Pulmonary artery endothelial cell (primary cell): ENCODE measurements at places on chromosomes 2 and 18. TPM values are rescaled to one million over a fixed set of nuclear protein-coding genes. Genes with fewer than 3 reads are reported as not detected.

DNA sequence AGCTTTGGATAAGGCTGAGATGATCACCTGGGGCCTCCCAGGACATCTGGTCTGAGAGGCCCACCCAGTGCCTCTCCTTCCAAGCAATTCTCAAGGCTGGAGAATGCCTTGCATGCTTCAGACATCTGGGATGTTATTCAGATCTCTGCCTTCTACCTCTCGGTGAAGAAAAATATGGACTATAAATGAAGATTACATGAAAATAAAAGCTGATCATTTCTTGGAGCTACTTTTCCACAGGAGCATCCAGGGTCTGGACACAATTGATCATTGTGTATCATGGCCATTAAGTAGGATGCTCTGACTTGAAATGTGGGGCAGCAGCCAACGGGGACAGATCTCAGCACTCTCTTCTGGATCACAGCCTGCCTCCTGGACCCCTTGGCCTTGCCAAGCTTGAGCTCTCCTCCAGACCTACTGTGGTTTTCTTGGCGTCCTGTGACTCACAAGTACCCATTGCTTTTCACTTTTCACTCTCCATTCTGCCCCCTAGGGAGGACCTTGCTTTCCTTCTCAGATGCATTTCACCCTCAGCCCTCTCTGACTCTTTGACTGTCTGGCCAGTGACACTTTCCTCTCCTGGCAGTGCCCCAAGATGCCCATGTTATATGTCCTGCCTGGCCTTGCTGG lies 203.1 kb downstream of the INSIG2 start:
- no peak for DNase-seq

- no peak for DNase-seq
Observed at GRCh38 chr2:197378494-197379307, 56.1 kb downstream of the SF3B1 start.

GRCh38 chr2:67378555-67378954 lies 18.6 kb upstream of the ETAA1 start:
- no peak for DNase-seq

DNA sequence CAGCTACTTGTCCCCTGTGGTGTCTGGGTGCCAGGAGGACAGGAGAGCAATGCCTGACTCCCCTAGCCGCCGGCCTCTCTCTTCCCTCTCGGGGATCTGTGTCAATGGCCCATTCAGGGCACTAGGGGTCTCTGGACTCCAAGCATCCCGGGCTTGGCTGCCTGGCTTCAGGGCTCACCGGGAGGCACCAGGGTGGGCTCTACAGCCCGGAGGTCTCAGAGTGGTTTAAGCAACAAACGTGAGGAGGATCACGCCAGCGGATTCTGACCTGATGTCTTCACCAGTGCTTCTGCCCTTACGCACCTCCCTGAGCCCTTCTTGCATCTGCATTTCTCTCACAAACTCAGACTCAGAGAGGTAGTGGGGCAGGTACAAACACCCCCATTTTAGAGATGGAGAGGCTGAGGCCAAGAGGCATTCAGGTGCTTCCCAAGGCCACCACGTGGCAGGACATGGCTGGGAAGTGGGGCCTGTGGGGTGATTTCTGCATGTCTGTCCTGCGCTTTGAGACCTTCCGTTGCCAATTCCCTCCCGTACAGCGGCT lies 243.0 kb downstream of the CELF4 start:
- DNase-seq = no peak

GRCh38 chr2:27915191-27915590 lies 24.7 kb downstream of the BABAM2 start:
- DNase-seq = no peak

GRCh38 chr18:27104743-27105142 lies 80.4 kb downstream of the CHST9 start:
- DNase-seq = no peak

GRCh38 chr2:148999451-148999921 lies 39.0 kb upstream of the LYPD6B start:
- DNase-seq = no peak

- DNase-seq = no peak
Observed at GRCh38 chr18:46866523-46866922, 50.8 kb downstream of the PIAS2 start.

DNA sequence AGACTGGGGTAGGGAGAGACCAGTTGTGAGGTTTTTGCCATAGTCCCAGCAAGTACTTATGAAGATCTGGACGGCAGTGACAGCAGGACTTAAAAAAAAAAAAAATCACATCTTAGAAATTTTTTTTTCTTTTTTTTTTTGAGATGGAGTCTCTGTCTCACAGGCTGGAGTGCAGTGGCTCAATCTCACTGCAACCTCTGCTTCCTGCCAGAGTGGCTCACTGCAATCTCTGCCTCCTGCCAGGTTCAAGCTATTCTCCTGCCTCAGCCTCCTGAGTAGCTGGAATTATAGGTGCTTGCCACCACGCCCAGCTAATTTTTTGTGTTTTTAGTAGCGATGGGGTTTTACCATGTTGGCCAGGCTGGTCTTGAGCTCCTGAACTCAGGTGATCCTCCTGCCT lies 22.4 kb upstream of the STAT4 start:
- DNase-seq = no peak

GRCh38 chr2:178304333-178304732 lies 110.0 kb downstream of the OSBPL6 start:
- no peak for DNase-seq

- no peak for DNase-seq
Observed at GRCh38 chr2:27651056-27651455, 12.4 kb downstream of the SUPT7L start.

- no peak for DNase-seq
Observed at GRCh38 chr2:177245010-177245422, 19.5 kb downstream of the NFE2L2 start.

- no peak for DNase-seq
Observed at GRCh38 chr2:191152482-191153240, 1.9 kb upstream of the STAT4 start.

DNA sequence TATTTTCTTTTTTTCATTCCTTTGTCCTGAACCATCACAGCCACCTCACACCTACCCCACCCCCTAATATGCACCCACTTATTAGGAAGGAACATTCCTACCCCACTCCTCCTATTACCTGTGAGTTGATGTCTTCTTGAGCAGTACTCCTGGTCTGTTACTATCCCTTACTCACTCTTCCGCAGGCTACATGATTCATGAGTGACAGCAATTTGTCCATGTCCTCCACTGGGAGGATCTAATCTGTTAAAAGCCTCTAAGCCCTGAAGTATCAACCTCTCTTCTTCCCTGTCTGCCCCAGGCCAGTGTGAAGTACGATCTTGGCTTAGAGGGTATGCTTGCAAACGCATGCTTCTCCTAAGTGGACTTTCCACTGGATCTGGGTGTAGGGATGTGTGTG lies 75.6 kb upstream of the RFX8 start:
- no peak for DNase-seq

GRCh38 chr18:3340015-3340681 lies 78.2 kb downstream of the MYL12B start:
- no peak for DNase-seq

GRCh38 chr2:77831898-77832297 lies 309.7 kb upstream of the LRRTM4 start:
- no peak for DNase-seq

DNA sequence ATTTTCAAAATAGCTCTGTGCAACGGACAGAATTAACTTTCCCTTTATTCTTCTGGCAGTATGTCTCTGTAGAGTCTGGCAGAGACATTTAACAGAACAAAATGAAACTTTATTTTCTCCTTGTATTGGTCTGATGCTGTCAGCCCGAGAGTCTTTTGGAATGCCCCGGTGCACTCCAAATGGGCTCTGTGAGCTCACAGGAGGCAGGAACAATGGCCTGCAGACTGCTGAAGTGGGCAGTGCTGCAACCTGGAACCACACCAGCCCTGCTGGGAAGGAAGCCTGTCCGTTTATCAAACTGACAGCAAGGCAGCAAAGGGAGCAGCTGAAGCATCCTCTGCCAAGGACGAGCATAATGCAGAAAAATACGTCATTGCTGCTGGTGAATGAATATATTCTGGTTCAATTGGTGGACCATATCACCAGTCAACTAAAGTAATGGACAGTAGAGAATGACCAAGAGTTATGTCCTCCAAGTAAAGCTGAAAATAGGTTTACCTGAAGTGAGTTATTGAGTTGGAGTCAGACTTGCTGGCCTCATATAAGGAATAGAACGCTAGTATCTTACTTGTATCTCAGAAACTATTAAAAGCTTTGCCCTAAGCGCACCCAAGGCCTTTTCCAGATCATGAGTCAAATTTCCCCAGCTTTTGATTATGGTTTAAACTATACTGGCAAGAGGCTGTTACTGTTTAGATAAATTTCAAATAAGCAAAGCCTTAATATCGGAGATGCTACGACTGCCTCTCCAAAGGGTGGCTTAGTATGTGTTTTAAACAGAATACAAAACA lies 207.6 kb upstream of the TANK start:
- peak; percentile 35 for DNase-seq

DNA sequence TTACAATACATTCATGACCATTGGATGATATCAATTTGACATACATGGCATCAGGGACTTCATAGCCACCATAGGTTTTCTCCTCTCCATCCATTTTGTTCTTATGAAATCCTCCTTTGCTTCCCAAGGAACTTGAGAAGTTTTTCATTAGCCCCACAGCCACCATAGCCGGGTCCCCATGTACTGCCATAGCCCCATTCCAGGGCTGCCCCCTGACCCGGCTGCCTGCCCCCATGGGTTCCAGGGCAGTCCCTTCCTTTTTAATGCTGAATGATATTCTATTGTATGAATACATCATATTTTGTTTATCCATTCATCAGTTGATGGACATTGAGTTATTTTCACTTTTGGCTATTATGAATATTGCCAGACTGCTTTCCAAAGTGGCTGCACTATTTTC lies 20.4 kb downstream of the ATP6V1B1 start:
- no peak for DNase-seq

DNA sequence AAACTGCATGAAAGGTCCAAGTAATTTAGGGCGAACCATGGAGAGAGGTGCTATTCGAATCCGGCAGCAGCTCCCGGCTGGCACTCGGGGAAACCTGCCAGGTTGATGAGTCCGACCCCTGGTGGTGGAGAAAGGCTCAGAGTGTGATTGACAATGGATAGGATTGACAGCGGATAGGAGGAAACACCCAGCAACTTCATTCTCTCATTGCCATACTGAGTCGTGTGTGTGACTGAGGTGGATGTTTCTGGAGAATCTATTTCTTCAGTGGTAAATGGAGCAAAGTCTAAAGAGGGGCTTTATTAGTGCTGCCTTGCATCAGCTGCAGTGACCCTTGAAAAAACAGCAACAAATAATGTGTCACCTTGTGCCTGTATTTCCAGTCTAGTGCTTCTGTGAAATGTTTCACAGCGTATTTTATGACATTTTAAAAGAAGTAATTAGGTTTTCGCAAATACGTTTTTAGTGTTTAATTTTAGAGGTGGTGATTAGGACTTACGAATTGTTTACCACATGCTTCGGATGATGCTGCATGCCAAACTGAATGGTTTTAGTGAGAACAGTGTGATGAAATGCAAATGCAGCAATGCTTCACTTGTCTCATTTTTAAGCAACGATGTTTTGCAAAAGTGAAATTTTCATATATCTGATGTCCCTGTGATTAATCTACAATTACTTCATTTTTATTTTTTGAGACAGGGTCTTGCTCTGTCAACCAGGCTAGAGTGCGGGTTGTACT lies 102.0 kb downstream of the DCDC2C start:
- DNase-seq = no peak

DNA sequence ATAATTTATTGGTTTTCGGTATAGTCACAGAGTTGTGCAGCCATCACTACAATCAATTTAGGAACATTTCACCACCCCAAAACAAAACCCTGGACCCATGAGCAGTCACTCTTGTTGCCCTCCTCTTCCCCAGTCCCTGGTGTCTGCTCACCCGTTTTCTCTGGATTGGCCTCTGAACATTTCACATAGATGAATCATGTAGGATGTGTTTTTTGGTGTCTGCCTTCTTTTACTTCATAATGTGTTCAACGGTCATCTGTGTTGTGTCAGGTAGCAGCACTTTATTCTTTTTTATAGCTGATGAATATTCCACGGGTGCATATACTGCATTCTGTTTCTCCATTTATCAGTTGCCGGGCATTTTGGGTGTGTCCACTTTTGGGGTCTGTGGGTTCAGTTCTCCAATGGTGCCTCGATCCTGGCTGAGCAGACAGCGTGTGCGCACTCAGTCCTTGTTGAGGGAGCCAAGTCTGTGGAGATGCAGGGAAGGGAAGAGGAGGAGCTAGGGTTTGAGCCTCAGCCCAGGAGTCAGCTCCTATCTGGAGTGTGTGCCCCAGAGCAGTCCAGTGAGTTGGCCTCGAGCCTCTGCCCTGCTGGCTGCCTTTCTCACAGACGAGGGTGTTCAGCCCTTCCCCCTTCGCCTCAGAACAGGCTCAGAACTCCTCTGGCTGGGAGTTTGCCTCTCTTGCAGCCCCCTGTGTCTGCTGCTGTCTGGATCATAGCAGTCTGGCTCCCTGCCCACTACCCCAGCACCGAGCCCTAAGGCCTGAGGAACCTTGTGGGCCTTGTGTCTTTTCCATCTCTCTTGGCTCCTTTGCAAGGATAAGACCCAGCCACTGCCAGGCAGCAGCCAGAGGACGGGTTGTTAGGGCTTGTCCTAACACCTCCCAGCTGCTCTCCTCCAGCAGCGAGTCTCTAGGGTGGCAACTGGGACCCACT lies 18.0 kb downstream of the C2orf74 start:
- DNase-seq = peak; percentile 27

GRCh38 chr18:44882163-44882868 lies 201.6 kb downstream of the SETBP1 start:
- DNase-seq = no peak

DNA sequence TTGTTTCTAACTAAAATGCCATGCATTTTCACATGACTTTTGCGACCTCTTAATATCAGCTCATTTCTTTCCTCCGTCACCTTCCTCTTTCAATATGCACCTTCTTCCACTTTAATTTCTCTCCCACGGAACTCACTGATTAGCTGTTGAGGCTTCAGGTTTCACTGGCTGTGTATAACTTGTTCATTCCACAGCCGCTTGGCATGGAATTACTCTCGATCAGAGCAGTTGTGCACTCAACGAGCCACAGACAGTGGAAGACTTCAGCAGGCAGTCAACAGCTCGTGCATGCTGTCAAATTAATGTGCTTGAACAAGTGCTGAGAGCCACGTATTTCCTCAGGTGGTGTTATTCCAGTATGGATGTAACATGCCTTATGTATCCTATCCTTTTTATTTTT lies 491.2 kb upstream of the DDX18 start:
- DNase-seq = no peak

DNA sequence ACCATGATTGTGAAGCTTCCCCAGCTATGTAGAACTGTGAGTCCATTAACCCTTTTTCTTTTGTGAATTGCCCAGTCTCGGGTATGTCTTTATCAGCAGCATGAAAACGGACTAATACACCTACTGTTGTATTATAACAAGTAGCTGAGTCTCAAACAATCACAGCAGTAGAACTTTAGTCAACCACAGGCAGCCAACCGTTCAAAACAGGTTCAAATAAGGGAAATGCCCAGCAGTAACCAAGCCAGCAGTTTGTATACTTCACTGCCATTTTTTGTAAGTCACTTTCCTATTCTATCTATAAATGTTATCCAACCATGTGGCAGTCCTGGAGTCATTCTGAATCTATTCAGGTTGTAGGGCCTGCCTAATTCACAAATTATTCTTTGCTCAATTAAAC lies 1560.6 kb upstream of the SLC39A10 start:
- DNase-seq = no peak

Gene XPO1
- 191 and 263 TPM in 2 replicates for total RNA-seq

Gene CLEC4F
- not detected in 2 replicates for total RNA-seq

Gene TIGD1
- 1.8 and 2.5 TPM in 2 replicates for total RNA-seq

Gene PRKRA
- 34.1 and 55.1 TPM in 2 replicates for total RNA-seq

Gene CELF4
- not detected in 2 replicates for total RNA-seq

Gene PLCD4
- 1.6 and 3.0 TPM in 2 replicates for total RNA-seq

Gene STARD6
- total RNA-seq = 0.33 TPM in 1 of 2 replicates, not detected in the other

Gene ABCG5
- not detected in 2 replicates for total RNA-seq

Gene LAMA3
- total RNA-seq = 4.7 and 5.5 TPM in 2 replicates
